ENCODE measurements at places on chromosomes 13 and 19.

DNA sequence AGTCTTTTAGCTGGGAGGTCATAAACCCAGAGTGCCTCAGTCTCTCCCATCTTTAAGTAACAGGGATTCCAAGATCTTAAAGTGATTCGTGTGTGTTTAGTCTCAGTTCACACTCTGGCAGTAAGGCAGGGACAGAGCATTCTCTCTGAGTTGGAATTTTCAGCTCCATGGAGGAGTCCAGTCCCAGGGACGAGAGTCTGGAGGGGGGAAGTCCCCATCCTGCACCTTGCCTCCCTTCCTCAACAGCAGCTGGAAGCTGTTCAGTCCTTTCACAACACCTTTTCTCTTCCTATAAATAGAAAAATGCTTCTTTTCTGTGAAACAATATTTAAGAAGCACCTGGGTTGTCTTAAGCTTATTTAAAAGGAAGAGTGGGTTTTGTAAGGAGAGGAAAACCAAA, 82.0 kb downstream of the KLF5 start:
- no peak for DNase-seq

- no peak for DNase-seq
Observed at GRCh38 chr13:99228737-99229691, 28.4 kb downstream of the UBAC2 start.

GRCh38 chr19:17610384-17610783, 54.9 kb downstream of the COLGALT1 start:
- DNase-seq, result no peak

DNA sequence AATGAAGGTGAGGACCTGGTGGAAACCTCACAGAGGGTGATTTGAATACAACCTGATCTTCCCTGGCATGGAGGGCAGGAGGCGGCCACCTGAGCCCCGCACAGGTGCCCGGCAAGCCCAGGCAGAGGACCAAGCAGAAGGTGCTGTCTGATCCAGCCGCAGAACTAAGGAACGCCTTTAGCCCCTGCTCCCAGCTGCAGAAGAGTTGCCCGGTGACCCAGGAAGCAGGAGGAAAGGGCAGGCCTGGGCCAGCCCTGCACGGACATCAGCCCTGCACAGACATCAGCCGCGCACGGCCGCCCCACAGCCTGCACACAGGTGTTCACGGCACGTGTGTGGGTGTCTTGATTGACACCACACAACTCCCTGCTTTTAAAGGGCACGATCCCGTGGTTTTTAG, 43.1 kb downstream of the RASA3 start:
- no peak for DNase-seq

DNA sequence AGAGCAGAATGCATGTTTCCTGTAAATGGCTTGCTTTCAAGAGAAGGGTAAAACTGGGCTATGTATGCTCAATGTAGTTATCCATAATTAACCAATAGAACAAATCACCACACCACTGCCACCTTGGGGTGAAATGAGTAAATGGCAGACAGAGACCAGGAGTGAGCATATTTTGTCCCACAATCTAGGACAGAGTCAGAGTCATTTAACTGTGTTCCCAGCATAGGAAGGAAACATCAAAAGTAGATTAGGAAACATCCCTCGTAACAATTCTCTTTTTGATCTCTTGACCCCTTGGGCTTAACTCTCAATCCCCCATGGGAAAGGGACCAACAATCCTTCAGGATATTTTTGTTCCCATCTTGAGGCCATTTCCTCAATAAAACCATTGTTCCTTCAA, 224.8 kb downstream of the NHLRC3 start:
- peak; percentile 29 for DNase-seq

DNA sequence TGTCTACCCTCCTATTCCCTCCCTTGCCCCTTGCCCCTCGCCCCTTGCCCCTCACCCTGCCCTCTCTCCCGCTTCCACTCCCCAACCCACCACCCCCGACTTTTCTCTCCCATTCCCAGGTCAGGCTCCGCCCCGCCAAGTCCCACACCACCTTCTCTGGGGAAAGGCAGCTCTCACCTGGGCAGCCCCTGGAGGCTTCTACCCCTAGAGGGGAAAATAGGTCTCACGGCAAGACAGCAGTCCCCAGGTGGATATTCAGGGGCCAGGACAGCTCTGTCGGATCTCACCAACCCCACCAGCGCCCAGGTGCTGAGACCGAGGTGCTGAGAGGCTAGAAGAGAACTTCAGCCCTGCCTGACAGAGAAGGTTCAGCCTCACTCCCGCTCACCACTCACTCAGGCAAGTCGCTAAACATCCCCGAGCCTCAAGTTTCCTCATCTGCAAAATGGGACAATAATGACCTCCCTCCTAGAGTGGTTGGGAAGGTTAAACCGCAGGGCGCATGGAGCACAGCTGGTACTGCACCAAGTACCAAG, 1.4 kb upstream of the ERFL start:
- DNase-seq, result no peak
